Karpas-422 (cell line): ENCODE measurements at places on chromosomes 1 and 21. TPM values are rescaled to one million over a fixed set of nuclear protein-coding genes. Genes with fewer than 3 reads are reported as not detected.

The MATN1 gene
- 0.19 and 1.2 TPM in 2 replicates for total RNA-seq

The OR2M3 gene
- not detected in 2 replicates for total RNA-seq

The ANGPTL3 gene
- total RNA-seq, result not detected in 2 replicates

The APOBEC4 gene
- total RNA-seq, result not detected in 2 replicates

The PLA2G2D gene
- total RNA-seq, result not detected in 2 replicates

The PROK1 gene
- total RNA-seq, result not detected in 2 replicates

The SRGAP2 gene
- 138 and 145 TPM in 2 replicates for total RNA-seq

The BARHL2 gene
- total RNA-seq, result not detected in 2 replicates

The USP24 gene
- 53.9 and 89.8 TPM in 2 replicates for total RNA-seq

GRCh38 chr1:244451539-244451950 lies at the start of gene ADSS2:
ADSS2 (minus strand) TSS chr1:244451909; CDS start chr1:244451817, 92 bp downstream.
- no peak for DNase-seq

DNA sequence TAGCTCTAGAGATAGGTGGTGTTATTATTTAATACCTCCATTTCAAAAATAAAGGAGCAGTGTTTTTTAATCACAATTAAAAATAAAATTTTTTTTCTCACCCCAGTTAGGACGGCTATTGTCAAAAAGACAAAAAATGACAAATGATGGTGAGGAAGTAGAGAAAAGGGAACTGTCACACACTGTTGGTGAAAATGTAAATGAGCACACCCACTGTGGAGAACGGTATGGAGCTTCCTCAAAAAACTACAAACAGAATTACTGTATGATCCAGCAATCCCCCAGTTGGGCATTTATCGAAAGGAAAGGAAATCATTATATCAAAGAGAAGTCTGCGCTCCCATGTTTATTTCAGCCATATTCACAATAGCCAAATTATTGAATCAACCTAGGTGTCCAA lies 148.7 kb upstream of the NR5A2 start:
- peak; percentile 45 for DNase-seq

- DNase-seq, result no peak
Measured at GRCh38 chr1:180003026-180003695, 48.6 kb downstream of the CEP350 start.

DNA sequence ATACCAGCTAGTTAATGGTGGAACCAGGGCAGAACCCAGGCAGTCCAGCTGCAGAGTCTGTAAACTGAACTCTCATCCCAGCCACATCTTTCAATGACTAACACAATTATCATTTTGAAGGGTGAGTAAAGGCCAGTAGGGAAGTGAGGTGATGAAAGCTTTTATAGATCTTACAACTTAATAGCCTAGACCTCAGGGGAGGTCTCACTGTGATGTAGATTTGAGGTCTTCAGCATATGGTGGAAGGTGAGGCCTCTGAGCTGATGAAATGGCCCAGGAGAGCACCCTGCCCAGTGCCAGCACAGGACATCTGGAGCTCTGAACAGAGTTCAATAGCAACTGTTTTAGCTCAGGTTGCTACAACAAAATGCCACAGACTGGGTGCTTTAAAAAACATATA lies 44.8 kb upstream of the POU2F1 start:
- no peak for DNase-seq

DNA sequence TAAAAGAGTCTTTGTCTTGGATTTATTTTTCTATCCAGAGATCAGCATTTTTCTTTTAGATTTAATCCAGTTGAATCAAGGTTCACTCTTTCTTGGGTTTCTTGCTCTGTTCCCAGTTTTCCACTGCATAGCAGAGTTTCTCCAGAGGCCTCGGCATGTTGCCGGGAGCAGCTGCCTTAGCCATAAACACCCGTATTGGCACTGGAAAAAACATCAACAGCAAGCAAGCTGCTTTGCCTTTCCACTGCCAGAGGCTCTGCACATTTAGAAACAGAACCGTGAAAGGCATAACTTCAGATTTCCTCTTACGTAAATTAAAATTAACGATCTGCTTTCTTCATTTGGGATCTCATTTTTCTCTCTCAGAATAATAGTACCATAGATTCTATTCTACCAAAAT lies 181.8 kb upstream of the L1TD1 start:
- no peak for DNase-seq

DNA sequence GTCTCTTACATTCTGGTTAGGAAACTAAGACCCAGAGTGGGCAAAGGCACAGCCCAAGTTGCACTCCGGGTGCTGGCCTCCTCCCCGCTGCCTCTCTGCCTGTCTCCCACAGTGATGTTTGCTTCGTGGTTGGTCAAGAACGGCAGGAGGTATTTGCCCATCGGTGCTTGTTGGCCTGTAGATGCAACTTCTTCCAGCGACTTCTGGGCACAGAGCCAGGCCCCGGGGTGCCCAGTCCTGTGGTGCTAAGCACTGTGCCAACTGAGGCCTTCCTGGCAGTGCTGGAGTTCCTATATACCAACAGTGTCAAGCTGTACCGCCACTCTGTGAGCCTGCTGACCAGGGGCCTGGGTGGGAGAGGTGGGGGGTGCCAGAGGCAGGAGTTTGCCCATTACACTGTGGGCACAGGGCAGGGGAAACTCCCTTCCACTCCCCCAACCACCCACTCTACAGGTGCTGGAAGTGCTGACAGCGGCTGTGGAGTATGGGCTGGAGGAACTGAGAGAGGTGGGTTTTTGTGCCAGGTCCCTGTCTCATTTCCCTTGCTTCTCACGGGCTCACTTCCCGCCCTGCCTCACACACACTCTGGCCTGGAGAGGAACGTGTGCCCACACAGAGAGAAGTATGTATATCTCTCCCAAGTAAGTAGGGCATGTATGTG lies 1.9 kb downstream of the BTBD19 start:
- DNase-seq, result no peak

- DNase-seq, result peak; percentile 72
Measured at GRCh38 chr1:67214420-67215174, 48.3 kb downstream of the IL23R start.

- DNase-seq, result no peak
Measured at GRCh38 chr1:235357485-235358373, 9.5 kb upstream of the TBCE start.

DNA sequence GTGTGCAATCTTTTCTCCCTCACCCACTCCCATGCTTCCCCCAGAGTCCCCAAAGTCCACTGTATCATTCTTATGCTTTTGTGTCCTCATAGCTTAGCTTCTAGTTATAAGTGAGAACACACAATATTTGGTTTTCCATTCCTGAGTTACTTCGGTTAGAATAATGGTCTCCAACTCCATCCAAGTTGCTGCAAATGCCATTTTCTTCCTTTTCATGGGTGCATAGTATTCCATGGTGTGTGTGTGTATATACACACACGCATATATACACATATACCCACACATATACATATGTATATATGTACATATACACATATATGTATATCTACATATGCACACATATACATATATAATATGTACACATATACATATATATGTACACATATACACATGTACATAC lies 69.3 kb downstream of the ERG start:
- DNase-seq, result no peak

DNA sequence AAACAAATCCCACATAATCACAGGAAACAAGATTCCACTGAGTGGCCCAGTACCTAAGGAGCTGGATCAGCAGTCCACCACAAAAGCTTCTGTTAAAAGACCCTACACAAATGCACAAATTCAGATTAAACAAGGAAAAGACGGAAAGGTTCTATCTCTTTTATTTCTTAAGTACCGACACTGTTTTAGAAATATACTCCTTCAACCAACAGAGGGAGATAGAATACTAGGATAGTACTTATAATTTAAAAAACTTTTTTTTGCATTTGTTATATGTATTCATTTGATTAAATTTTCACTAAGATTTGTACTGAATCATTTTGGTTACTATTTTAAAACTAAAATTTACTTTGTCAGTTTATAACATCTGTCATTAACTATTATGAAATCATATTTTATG lies 12.5 kb downstream of the CDC7 start:
- DNase-seq, result no peak

DNA sequence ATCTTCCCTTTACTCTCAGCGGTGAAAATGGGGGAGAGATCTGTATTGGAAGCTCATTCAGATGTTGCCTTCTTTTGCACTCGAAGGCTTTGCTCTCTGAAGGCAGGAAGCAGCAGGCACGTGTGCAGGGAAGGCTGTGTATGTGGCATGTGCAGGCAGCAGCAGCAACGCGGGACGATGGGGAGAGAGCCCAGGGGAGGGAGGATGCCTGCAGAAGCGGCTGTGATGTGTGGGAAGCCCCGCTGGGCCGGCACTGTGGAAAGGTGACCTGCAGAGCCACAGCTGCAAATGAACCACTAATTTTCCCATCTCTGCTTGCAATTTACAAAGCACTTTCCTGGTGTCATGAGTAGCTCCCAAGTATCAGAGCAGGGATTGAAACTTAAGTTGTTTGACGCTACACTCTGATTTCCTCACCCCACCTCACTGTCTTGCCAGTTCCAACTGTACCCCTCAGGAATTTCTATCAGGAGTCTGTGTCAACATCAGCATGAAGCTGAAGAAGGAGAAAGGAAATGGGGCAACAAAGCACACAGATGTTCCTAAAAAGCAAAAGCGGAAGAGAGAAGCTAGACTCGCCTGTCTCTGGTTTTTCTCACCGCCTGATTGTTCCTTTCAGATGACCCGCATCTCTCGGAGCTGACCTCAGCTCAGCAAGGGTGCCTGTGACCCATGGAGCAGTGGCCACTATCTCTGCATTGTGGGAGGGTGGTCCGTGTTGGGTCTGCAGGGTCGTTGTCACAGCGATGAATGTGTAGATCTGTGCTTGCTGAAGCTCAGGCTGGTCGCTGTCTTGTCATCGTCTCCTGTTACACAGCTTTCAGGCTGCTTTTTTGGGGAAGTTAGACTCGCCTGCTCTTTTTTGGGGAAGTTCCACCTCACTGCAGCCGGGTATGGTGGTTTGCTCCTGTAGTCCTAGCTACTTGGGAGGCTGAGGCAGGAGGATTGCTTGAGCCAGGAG lies 156.1 kb downstream of the KIF26B start:
- DNase-seq, result peak; percentile 73

DNA sequence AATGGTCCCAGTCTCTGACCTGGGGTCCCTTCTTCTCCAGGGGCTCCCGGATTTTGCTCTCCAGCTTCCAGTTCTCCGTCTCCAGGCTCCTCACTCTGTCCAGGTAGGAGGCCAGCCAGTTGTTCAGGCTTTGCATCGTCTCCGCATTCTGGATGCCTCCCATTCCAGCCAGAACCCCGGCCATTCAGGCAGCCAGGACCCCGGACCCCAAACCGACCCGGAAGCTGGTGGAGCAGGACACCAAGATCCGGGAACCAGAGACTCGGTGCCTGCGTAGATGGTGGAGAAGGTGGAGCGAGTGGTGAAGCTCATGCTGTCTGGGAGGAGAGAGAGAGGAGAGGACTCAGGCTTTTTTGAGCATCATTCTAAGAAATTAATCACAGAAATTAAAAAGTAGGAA lies 572.4 kb upstream of the NCAM2 start:
- DNase-seq, result no peak

DNA sequence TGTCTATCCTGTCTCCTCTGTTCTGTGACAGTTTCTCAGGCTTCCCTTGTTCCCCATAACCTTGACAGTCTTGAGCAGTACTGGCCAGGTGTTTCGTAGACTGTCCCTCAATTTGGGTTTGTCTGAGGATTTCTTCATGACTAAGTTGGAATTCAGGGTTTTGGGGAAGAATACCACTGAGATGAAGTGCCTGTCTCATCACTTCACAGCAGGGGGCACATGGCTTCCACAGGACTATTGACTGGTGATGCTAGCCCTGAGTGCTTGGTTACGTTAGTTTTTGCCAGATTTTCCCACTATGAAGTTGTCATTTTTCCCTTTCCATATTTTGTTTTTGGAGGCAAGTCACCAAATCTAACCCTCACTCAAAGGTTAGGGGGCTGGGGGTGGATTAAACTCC lies 45.7 kb downstream of the CDCP2 start:
- no peak for DNase-seq

- no peak for DNase-seq
Measured at GRCh38 chr1:223704921-223705878, 7.1 kb upstream of the CAPN2 start.

GRCh38 chr1:227766015-227766634 lies 30.9 kb downstream of the SNAP47 start:
- DNase-seq, result no peak

- DNase-seq, result no peak
Measured at GRCh38 chr21:27114111-27114510, 147.2 kb upstream of the ADAMTS5 start.

DNA sequence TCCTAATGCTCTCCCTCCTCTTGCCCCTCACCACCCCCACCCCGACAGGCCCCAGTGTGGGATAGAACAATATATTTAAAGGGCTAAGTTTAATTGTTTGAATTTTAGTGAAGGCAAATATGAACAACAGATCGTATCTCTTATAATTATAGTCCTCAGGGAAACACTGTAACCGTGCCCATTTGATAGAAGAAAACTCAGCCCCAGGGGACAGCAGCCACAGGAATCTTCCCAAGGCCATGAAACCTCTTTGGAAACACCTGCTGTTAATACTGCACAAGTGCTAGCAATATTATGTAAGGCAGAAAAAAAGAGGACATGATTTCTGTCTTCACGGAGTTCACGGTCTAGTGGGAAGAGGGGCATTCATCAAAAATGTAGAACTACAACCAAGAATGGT lies 142.2 kb downstream of the URB2 start:
- DNase-seq, result no peak

- no peak for DNase-seq
Measured at GRCh38 chr1:98651116-98651632, 10.3 kb upstream of the SNX7 start.

GRCh38 chr21:28299946-28300345 lies 692.7 kb downstream of the LTN1 start:
- DNase-seq, result no peak

DNA sequence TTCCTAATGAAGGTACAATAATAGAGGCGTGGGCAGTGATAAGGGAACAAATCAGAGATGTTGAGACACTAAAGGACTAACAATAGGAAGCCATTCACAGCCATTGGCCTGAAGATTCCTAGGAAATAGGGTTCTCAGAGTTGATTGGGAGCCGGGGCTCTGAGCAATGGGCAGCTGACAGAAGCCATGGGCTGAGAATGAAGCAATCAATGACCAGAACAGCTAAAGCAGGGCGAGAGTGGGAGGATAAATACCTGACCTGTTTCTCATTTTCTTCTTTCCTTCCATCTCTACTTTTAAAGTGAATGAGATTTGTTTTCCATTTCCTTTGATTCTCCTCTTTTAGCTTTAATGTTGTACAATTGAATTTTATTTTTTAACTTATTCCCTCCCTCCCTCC lies 774.7 kb upstream of the ADGRL4 start:
- DNase-seq, result no peak

DNA sequence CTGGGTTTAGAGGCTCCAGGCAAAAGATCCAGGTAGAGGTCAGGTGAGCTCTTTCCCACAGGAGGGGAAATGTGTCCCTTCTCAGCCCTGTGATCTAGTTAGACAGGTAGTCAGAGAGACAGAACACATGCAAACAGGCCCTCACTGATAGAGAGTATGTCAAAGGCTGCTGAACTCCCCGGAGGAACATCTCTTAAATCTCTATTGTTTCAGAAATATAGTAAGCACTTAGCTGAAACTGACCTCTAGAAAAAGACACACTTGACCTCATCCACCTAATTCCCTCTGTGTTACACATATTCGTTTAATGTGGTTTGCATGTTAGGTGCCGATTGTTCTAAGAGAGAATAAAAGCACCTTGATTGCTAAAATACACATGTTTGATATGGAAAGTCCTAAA lies 23.3 kb downstream of the SUSD4 start:
- peak; percentile 64 for DNase-seq

- DNase-seq, result no peak
Measured at GRCh38 chr1:204263254-204263910, 49.6 kb upstream of the GOLT1A start.
